AG20443 (cell line): ENCODE measurements at places on chromosomes 4 and X.

DNA sequence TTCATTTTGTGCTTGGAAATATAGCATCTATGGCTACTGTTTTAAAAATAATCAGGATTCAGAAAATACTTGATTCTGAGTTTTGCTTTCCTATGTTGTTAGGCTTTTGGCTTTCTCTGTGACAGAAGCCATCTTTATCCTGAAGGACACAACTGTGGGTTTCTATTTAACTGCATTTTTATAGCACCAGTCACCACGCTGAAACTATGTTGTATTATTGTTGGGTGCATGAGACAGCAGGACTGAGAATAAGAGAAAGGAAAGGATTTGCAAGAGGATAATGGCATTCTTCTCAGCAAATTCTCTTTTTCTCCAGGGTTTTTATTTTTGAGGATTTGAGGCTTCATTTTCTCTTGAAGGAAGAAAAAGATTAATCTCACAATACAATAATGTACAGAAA is 10.1 kb upstream of the NEUROG2 start:
- DNase-seq: peak; percentile 40

DNA sequence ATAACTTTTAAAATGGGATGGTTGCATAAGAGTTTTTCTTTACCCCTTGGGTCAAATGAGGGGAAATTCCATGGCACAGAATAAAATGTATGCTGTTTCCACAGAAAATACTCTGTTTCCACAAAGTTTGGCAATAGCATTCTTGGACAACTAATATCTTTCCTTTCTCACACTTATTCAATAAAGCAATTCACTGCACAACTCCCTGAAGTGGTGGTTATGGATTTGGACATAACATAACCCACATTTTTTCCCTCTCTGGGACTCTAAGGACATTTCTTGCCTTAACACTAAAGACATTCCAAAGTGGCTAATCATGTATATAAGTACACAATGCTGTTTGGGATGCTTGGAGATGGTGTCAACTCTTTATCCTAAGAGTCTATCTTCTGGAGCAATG is 51.7 kb upstream of the GPM6B start:
- peak; percentile 4 for DNase-seq

DNA sequence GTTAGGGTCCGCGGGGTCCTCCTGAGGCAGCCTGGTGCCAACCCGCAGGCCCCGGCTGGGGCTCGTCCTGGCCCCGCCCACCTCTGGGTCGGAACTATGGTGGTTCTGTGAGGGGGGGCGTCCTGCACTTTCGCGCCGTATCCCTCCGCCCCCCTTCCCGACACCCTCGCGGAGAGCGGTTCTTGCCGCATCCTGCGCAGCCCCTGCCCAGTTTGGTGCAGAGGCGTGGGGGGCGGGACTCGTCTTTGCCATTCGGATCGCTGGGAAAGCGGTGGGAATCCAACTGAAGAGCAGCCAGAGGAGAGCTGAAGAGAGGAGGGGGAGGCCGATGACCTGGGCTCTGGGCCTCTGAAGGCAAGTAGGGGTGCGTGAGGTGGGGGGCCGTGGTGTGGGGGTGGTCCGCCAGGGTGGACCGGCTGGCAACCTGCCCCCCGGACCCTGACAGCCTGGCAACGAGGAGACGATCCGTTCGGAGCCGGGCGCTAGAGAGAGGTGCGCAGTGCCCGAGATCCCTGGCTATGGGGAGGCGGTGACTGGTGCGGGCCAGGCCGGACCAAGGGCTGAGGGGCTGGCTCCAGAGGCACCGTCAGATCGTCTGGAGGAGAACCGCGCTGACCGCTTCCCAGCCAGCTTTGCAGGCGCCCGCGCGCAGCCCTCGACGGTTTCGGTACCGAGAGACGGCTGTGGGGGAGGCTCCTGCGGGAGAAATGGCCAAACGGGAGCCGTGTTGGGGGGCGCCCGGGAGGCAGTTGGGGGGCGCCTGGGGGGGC is at the start of gene GPRASP1:
TSS of gene GPRASP1 (plus strand) at position 242 of the 770 bp plus-strand sequence. CDS start 2,431 bp downstream, outside the sequence.
- peak; percentile 34 for DNase-seq

GRCh38 chrX:3451571-3451970 is 105.1 kb upstream of the MXRA5 start:
- DNase-seq: no peak

DNA sequence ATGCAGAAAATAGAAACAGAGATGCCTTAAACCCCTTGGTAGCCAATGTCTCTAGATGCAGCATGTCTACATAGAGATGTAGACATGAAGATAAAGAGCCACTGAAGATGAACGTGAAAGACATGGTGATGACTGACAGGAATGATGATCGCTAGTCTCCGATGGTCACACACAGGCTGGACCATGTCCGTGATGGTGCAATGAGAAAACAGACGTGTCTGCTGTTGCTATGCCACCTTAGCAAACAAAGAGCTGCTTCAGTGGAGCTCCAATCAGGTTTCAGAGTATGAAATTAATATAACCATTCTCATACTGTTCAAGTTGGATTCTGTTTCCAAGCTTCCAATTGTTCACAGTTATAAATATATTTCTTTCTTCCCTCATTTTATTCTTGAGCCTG is 256.5 kb downstream of the CAMK2D start:
- no peak for DNase-seq

GRCh38 chr4:154485127-154485773 is 6.3 kb downstream of the DCHS2 start:
- no peak for DNase-seq

- no peak for DNase-seq
Measured at GRCh38 chrX:30673127-30673796, 20.0 kb downstream of the GK start.

- DNase-seq: no peak
Measured at GRCh38 chr4:182876427-182876826, 40.8 kb downstream of the DCTD start.

GRCh38 chrX:27751976-27752375 is 55.8 kb upstream of the MAGEB10 start:
- no peak for DNase-seq

- no peak for DNase-seq
Measured at GRCh38 chr4:65515646-65516045, 154.6 kb downstream of the EPHA5 start.

GRCh38 chrX:94265323-94265722 is 591.3 kb downstream of the FAM133A start:
- no peak for DNase-seq

GRCh38 chr4:56386091-56386490 is 1.2 kb downstream of the AASDH start:
- no peak for DNase-seq

DNA sequence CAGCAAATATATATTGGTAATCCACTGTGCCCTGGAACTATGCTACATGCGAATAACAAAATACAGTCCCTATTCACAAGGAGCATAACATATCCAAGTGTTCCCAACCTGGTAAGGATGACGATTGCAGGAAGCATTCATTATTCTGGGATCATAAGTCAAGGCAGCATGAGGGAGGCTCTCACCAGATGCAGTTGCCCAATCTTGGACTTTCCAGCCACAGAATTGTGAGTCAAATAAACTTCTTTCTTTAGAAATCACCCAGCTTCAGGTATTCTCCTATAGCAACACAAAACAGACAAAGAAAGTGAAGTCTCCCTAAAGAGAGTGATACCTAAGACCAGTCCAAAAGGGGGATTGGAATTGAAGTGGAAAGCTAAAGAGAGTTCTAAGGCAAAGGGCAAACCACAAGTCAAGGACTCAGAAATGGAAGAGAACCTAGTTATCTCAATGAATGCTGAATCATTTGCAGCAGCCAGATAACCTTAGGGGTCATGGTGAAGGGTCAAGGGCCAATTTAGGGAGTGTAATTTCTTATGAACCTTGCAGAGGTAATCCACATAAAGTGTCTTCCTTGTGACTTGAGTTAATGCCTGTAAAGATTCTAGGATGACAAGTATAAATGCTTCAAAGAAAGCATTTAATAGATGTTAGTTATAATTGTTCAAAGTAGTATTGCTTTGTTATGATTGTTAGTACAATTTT is 103.1 kb upstream of the PCDH7 start:
- no peak for DNase-seq

GRCh38 chr4:6474053-6474568 is 1.7 kb upstream of the PPP2R2C start:
- DNase-seq: no peak

- no peak for DNase-seq
Measured at GRCh38 chr4:67344594-67345380, 200.5 kb downstream of the CENPC start.

GRCh38 chr4:77711469-77711868 is 105.8 kb downstream of the CXCL13 start:
- DNase-seq: no peak

- no peak for DNase-seq
Measured at GRCh38 chr4:8248091-8248490, 21.5 kb upstream of the HTRA3 start.

DNA sequence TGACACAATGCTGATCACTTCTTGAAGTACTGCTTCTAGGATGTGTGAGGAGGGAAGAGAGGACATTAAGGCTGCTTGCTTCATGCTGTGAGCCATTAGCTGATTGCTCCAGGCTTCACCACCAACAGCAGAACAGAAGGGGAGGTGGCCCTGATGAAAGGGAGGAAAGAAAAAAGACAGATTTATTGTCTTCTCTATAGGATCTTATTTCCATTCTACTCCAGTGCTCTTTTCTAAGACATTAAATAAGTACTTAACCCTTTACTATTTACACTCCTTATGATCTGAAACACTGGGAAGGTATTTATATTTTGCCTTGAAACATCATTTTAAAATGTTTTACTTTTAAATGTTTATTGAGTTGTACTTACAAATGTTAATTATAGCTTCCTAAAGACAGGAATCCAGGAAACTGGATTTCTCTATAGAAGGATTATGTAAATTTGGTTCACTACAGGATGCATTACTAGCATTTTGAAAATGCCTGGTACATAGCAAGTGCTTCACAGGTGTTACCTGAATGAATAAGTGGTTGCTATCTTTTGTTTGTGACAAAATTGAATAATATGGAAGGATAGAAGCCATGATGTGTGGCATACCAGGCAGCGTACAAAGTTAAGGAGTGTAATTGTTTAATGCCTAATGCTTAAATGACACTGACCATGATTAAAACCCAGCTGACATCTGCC is 680.9 kb upstream of the ATOH1 start:
- DNase-seq: no peak

GRCh38 chrX:131650637-131651410 is 107.0 kb downstream of the OR13H1 start:
- DNase-seq: peak; percentile 9

GRCh38 chr4:65467068-65467680 is 203.1 kb downstream of the EPHA5 start:
- DNase-seq: no peak

DNA sequence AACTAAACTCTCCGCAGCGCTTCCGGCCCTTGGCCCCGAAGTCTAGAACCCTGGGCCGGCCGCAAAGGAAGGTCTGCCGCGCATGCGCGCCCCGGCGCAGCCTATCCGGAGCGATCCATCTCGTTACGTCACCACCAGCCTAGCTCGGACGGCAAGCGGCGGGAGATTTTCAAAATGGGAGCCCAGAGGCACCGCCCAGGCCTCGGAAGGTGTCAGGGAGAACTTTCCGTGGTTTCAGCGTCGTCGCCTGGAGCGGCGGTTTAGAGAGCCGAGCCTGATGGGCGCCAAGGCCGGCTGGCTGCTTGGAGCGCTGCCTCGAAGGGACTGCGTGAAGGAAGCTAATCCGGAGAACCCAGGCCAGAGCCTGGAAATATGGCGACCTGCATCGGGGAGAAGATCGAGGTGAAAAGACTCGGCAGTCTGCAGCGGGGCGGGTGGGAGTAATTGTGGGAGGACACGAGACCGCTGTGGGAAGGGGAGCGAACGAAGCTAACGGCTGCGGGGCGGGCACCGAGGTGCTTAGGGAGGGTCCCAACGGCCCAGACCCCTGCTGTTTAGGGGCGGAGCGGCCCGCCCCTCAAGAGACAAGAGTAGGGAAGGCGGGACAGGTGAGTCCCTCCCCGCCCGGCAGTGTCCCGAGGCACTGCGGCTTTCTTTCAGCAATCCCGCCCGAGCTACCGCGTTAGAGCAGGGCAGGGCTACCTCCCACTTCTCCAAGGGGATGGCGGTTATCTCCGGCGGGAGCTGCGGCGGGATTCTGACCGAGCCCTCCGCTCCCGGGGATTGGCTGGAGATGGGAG is at the start of gene PLK4:
TSS of gene PLK4 (plus strand) at position 131 of the 800 bp plus-strand sequence. CDS start at position 373, 242 bp downstream.
- DNase-seq: peak; percentile 99

DNA sequence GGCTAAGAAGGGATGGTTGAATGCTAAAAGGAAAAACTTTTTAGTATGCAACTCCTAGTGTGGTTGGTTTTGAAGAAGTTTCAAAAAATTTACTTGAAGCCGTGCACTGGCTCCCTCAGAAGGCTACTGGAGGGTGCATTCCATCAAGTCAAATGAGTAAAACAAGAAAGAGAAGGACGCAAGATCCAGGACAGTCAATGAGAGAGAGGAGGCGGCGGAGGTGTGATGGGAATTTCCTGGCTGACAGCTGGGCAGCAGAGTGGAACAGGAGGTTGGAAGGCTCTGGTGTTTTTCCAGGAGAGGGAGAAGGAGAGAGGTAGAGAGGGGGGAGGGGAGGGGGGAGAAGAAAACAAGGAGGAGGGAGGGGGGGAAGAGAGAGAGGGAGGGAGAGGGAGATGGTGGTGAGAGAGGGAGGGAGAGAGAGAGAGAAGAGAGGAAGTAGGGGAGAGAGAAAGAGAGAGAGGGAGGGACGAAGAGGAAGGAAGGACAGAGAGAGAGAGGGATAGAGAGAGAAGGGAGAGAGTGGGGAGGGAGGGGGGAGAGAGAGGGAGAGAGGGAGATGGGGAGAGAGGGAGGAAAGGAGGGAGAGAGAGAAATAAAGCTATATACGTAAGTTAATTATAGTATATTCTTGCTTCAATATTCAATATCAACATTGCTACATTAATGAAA is 126.4 kb downstream of the SH3KBP1 start:
- DNase-seq: no peak

DNA sequence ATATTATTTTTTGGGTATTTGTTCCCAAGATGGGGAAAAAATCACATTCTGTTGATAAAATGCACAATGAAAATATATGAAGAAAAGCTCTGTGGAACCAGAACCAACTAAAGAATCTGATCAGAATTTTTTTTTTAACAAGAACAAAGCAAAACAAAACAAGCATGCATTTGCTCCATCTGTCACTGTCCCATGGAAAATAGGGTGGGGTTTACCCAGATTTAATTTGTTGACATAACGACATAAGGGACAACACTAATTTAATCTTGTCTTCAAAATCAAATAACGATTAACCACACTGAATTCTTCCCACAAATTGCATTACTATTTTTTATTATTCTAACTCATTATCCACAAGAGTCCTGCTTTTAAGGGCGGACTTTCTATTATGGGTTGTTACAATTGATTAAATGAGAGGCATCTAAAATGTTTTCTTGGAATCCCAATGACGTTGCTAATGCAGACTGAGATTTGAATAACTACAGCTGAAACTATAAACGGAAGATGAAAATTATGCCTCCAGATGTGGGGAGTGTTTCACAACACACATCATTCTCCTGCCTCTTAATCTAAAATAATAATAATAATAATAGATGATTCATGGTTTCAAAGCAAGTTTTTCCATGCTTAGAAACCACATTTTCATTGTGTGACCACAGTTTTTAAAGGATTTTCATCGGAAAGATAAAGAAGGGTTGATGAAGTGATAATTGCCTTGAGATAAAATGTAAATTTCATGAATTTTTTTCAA is 307.0 kb upstream of the CPEB2 start:
- DNase-seq: no peak
